ENCODE measurements at places on chromosomes 4 and X. TPM values are rescaled to one million over a fixed set of nuclear protein-coding genes. Genes with fewer than 3 reads are reported as not detected.

The FLNA gene
- total RNA-seq, result 1,440 TPM

The IL1RAPL1 gene
- not detected for total RNA-seq

The NEUROG2 gene
- not detected for total RNA-seq

The METTL14 gene
- total RNA-seq, result 48.3 TPM

The RTL9 gene
- total RNA-seq, result not detected

- no peaks in the 10 kb centered on the region for H3K4me1 ChIP-seq
- no peak for DNase-seq
- no peaks in the 10 kb centered on the region for H3K27me3 ChIP-seq
- H3K27ac ChIP-seq, result no peak overlapping the region
- H3K4me3 ChIP-seq, result no peak overlapping the region
These were observed 353.3 kb downstream of the ARHGAP24 start for GRCh38 chr4:85828027-85828890.

GRCh38 chrX:150696331-150696730 is 3.1 kb downstream of the MTMR1 start:
- H3K27me3 ChIP-seq, result no peaks in the 10 kb centered on the region
- H3K4me3 ChIP-seq, result peak overlapping the region; percentile 94
- H3K27ac ChIP-seq, result peak overlapping the region; percentile 83
- DNase-seq, result no peak

- peak overlapping the region; percentile 86 for H3K27ac ChIP-seq
- H3K4me1 ChIP-seq, result peaks cover 22% of the 10 kb centered on the region
- no peak overlapping the region for H3K4me3 ChIP-seq
- DNase-seq, result no peak
- H3K27me3 ChIP-seq, result peaks cover 7% of the 10 kb centered on the region
These were observed 28.6 kb upstream of the MXD4 start for GRCh38 chr4:2290488-2290887.

GRCh38 chr4:92237559-92237958 is 66.2 kb upstream of the GRID2 start:
- no peaks in the 10 kb centered on the region for H3K4me1 ChIP-seq
- DNase-seq, result no peak
- H3K27ac ChIP-seq, result no peak overlapping the region
- no peak overlapping the region for H3K4me3 ChIP-seq

DNA sequence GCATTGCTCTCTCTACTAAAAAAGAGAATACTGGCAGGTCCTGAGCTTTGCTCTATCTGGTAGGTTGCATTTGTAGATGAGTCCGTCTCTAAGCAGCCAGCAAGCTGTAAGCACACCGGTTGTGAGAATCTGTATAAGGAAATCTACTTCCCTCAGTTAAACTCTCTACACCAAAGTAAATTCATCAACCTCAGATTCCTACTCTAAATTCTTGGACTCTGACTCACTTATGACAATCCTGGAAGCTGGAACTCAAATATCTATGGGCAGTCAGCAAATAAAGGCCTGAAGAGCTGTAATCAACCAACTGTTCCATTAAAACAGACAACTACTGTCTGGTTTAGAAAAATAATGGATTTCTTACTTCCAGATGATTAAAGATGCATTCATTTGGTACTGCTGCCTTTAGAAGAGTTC is 37.9 kb downstream of the FAT1 start:
- no peaks in the 10 kb centered on the region for H3K27me3 ChIP-seq
- H3K36me3 ChIP-seq, result no peaks in the 10 kb centered on the region
- H3K4me3 ChIP-seq, result no peak overlapping the region
- H3K4me1 ChIP-seq, result no peaks in the 10 kb centered on the region
- DNase-seq, result no peak

The TNIP3 gene
- 0.75 TPM for total RNA-seq

The FGFBP1 gene
- total RNA-seq, result not detected

The DGKQ gene
- total RNA-seq, result 21.3 TPM

DNA sequence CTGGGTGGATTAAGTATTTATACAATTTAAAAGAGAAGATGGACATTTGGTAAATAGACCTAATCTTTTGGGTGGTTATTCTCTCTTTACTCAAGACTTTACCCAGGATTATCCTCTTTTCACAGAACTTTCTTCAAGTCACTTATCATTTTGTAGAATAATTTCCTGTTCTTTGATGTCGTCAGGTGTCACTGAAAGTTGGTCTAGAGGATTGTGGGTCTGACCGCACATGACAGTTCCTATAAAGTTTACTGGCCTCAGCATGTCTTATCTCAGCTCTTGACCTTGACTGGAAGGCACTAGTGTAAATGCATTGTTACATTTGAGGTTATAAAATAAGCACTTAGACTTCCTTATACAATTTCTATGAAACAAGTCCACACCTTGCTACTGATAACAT is 139.9 kb upstream of the SLC4A4 start:
- no peak overlapping the region for H3K27ac ChIP-seq
- H3K27me3 ChIP-seq, result peaks cover 17% of the 10 kb centered on the region
- peaks cover 17% of the 10 kb centered on the region for H3K4me1 ChIP-seq
- no peak overlapping the region for H3K4me3 ChIP-seq
- peak; percentile 50 for DNase-seq

The ENPEP gene
- total RNA-seq, result not detected

The PABPC5 gene
- not detected for total RNA-seq

GRCh38 chr4:42672359-42673081 is 15.6 kb upstream of the ATP8A1 start:
- H3K27me3 ChIP-seq, result peaks cover 3% of the 10 kb centered on the region
- no peak overlapping the region for H3K4me3 ChIP-seq
- H3K4me1 ChIP-seq, result peaks cover 38% of the 10 kb centered on the region
- peak overlapping the region; percentile 88 for H3K27ac ChIP-seq
- no peak for DNase-seq
- peaks cover 10% of the 10 kb centered on the region for H3K36me3 ChIP-seq

- H3K4me3 ChIP-seq, result no peak overlapping the region
- H3K27ac ChIP-seq, result no peak overlapping the region
- no peak for DNase-seq
- H3K27me3 ChIP-seq, result peaks cover 2% of the 10 kb centered on the region
These were observed 9.5 kb upstream of the BMP2K start for GRCh38 chr4:78766650-78767049.

The MCF2 gene
- total RNA-seq, result 0.67 TPM

The ADH1A gene
- total RNA-seq, result not detected

The LINC00632 gene
- total RNA-seq, result 8.0 TPM

The TMPRSS11B gene
- total RNA-seq, result not detected

DNA sequence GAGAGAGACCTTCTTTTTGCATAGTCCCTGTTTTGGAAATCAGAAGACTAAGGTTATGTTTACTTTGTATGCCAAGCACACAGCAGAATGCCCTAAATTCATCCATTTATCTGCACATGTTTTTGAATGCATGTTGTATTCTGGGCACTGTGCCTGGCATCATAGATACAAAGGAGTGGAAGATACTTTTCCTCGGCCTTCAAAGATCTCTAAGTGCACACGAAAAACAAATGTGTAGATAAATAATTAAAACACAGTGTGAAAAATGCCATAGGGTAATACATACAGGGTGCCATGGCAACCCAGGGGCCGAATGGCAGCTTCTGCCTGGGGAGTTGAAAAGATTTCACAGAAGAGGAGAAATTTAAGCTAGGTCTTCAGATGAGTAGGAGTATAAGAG is 390.6 kb upstream of the ATOH1 start:
- H3K36me3 ChIP-seq, result no peaks in the 10 kb centered on the region
- H3K4me1 ChIP-seq, result no peaks in the 10 kb centered on the region
- no peak overlapping the region for H3K27ac ChIP-seq

- H3K4me3 ChIP-seq, result peak overlapping the region; percentile 64
- peaks cover under 1% of the 10 kb centered on the region for H3K36me3 ChIP-seq
- H3K27ac ChIP-seq, result peak overlapping the region; percentile 74
- DNase-seq, result no peak
- peaks cover 40% of the 10 kb centered on the region for H3K4me1 ChIP-seq
These were observed 5.9 kb downstream of the RTL3 start for GRCh38 chrX:78653118-78653822.

- peaks cover 7% of the 10 kb centered on the region for H3K36me3 ChIP-seq
- H3K27me3 ChIP-seq, result no peaks in the 10 kb centered on the region
- H3K4me1 ChIP-seq, result peaks cover 54% of the 10 kb centered on the region
These were observed 168.5 kb downstream of the SMIM20 start for GRCh38 chr4:26082565-26082964.

DNA sequence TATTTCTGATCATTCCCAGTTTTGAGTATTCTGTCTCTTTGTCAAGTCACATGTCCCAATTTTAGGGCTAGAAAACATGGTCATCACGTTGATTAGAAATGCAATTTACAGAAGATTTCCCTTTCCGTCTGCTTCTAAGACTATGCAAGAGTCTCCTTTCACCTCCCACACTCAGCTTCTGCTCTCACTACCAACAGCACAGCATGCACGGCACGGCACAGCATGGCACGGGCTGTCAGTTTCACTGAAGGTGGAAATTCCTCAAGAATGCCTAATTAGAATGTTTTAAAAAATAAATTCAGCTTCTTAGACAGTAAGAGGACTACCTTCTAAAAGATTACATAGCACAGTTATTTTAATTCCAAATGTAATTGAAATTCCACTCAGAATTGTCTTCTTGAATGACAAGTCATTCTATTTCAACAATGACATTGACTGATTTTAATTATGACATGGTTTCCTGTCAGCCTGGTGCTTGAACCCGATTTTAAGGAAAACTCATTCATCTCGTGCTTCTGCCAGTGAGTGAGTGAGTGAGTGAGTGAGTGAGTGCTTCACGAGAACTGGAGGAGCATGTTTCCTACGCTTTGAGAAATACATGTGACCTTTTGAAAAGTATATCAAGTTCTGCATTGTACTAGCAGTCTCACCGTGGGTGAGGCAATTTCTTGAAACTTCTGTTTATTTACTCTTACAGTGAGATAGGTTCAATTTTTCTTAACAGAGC is 124.8 kb upstream of the SORBS2 start:
- no peaks in the 10 kb centered on the region for H3K4me1 ChIP-seq
- no peak overlapping the region for H3K4me3 ChIP-seq
- no peak for DNase-seq

DNA sequence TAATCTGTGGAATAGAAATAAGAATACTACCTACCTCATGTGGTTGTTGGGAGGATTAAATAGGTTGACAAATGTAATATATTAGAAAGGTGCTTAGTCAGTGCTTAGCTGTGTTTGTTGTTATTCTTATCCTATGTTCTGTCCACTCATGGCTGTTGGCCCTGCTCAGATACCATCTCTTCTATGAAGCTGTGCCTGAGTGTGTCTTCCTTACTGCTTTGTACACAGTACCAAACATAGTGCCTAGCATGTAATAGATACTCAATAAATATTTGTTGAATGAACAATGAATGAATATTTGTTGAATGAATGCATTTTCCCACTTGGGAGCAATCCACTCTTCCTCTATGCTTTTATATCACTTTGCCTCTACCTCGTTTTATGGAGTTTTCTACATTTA is 57.2 kb downstream of the NHS start:
- H3K4me3 ChIP-seq, result no peak overlapping the region
- H3K36me3 ChIP-seq, result no peaks in the 10 kb centered on the region
- H3K4me1 ChIP-seq, result no peaks in the 10 kb centered on the region
- no peak for DNase-seq
- no peaks in the 10 kb centered on the region for H3K27me3 ChIP-seq

DNA sequence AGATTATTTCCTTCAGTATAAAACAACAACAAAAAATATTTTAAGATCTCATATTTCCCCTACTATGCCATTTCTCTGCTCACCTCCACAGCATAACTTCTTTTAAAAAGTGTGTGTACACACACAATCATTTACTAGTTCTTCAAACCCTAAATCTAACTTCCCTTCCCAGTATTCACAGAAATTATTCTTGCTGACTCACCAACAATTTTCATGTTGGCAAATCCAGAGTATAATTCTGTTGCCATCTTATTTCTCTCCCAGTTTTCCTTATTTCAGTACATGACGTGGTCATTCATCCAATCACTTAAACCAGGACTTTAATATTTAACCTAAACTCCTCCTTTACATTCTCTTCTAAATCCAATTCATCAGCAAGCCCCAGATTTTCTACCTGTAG is 11.4 kb upstream of the RAP1GDS1 start:
- no peak overlapping the region for H3K27ac ChIP-seq
- no peak for DNase-seq
- H3K4me3 ChIP-seq, result no peak overlapping the region
- peaks cover 7% of the 10 kb centered on the region for H3K4me1 ChIP-seq

DNA sequence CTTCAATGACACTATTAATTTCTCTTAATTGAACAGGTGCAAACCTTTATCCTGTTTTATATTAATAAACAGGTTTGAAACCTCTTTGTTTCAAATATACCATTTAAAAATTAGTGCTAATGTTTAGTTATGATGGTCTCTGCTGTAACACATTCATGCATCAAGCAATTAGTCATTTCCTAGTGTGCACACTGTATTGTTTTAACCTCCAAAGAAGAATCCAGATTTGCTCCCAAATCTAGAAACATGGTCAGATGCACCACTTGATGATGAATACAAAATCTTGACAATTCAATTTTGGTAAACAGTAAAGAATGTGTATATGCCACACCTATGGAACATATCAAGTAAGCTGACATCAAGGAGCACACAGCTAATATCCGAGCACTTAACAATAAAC is 157.1 kb downstream of the TRIML1 start:
- H3K36me3 ChIP-seq, result no peaks in the 10 kb centered on the region
- H3K27ac ChIP-seq, result no peak overlapping the region
- H3K4me1 ChIP-seq, result no peaks in the 10 kb centered on the region
- no peak overlapping the region for H3K4me3 ChIP-seq
- no peaks in the 10 kb centered on the region for H3K27me3 ChIP-seq

- no peaks in the 10 kb centered on the region for H3K36me3 ChIP-seq
- no peaks in the 10 kb centered on the region for H3K27me3 ChIP-seq
- H3K4me3 ChIP-seq, result no peak overlapping the region
- peaks cover 8% of the 10 kb centered on the region for H3K4me1 ChIP-seq
These were observed 31.7 kb downstream of the DLG3 start for GRCh38 chrX:70476166-70476933.

DNA sequence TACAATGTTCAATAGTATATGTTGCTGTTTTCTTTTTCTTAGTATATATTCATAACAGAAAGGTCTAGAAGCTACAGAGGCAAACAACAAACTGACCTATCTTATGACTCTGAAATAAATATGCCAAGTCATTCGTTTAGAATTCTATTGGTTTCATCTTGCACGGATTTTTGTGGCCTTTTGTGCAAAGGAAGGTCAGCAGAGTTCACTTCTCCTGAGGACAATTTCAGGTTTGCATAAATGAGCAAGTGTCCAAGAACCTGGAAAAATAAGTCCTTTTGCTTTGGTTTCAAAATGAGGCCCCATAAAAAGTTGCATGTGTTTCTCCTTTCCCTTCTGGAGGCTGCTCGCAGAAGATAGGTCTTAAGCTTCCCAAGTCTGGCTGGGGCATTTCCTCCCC is 156.9 kb downstream of the APBB2 start:
- no peaks in the 10 kb centered on the region for H3K4me1 ChIP-seq
- no peak overlapping the region for H3K4me3 ChIP-seq
- no peak for DNase-seq
- no peak overlapping the region for H3K27ac ChIP-seq
- no peaks in the 10 kb centered on the region for H3K36me3 ChIP-seq
- no peaks in the 10 kb centered on the region for H3K27me3 ChIP-seq

DNA sequence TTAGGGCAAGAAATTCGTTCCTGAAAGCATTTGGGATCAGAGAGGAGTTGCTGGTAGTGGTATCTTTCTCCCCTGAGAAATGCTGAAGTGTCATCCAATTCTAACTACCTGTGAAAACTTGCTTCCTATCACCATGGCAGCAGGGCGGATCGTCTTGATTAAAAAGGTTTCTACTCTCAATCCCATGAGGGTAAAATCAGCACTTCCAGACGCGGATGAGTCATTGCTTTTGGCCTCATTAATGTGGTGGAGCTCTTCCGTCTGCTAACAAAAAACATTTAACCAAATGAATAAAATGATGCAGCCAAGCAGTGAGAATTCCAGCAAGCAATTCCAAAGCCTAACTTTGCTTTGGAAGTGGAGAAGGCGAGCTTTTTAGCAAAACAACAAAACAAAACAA is 325.6 kb downstream of the CAMK2D start:
- no peaks in the 10 kb centered on the region for H3K36me3 ChIP-seq
- DNase-seq, result no peak
- H3K4me3 ChIP-seq, result no peak overlapping the region
- H3K27ac ChIP-seq, result no peak overlapping the region
- H3K4me1 ChIP-seq, result peaks cover 12% of the 10 kb centered on the region

The TMEM255A gene
- total RNA-seq, result not detected

The LIMCH1 gene
- total RNA-seq, result not detected

The PDZD4 gene
- 0.32 TPM for total RNA-seq

All from activated CD4-positive, alpha-beta T cell treated with anti-CD3 and anti-CD28 coated beads, Interleukin-2, amount 10 ng/mL, durations not matched to agents 7 days and 5 days (primary cell).